ENCODE measurements at places on chromosomes 2 and 18. TPM values are rescaled to one million over a fixed set of nuclear protein-coding genes. Genes with fewer than 3 reads are reported as not detected.

GRCh38 chr2:97701851-97702465 is 11.4 kb upstream of the ZAP70 start:
- DNase-seq: no peak

DNA sequence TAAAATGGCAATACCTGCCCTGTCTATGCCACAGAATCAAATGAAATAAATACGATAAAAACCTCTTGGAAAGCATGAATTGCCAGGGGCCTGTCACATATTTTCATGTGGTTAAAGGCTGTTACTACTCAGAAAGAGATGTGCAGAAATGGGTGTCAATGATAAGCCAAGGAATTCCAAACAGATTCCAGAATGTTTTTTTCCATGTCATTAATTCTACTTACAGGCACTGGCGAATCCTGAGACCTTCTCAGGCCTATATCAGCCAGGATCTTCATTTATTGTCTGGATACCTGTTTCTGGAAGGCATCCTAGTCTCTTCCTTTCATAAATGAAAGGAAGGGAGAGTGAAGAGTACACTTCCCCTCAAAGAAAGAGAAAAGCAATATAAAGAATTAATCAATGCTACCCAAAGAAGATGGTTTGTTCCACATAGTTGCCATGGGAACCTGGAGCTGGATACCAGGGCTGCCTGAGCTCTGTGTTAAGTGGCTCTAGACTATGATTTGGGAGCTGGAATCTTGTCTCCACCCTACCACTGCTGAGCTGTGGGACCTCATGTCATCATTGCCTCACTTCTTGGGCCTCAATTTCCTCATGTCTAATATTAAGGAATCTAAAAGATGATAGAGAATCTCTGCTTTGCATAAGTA is 335.1 kb upstream of the SKOR2 start:
- no peak for DNase-seq

DNA sequence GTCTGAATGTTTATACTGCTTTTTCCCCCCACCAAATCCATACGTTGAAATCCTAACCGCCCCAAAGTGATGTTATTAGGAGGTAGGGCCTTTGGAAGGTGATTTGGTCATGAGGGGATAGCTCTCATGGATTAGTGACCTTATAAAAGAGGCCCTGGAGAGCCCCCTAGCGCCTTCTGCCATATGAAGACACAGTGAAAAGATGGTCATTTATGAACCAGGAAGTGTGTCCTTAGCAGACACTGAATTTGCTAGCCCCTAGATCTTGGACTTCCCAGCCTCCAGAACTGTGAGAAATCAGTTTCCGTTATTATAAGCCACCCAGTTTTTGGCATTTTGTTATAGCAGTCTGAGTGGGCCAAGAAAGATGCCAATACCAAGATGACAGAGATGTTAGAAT is 7.2 kb upstream of the TSN start:
- DNase-seq: no peak

PLB1 gene
- total RNA-seq: 9.7 TPM

HES6 gene
- total RNA-seq: 117 TPM

KCNE4 gene
- 18.3 TPM for total RNA-seq

FRZB gene
- 42.5 TPM for total RNA-seq

CYRIA gene
- 7.1 TPM for total RNA-seq

Data from ascending aorta (tissue), 2 donors.